Mammary epithelial cell (primary cell): ENCODE measurements at places on chromosomes 16 and 17. TPM values are rescaled to one million over a fixed set of nuclear protein-coding genes. Genes with fewer than 3 reads are reported as not detected.

GRN gene
- 369 TPM for polyA plus RNA-seq

EME1 gene
- 9.2 TPM for polyA plus RNA-seq

COTL1 gene
- polyA plus RNA-seq, result 190 TPM

ZG16 gene
- polyA plus RNA-seq, result not detected

CCL11 gene
- not detected for polyA plus RNA-seq

ODAD4 gene
- 0.23 TPM for polyA plus RNA-seq

AOC2 gene
- 0.57 TPM for polyA plus RNA-seq

CBFB gene
- polyA plus RNA-seq, result 36.9 TPM

CES3 gene
- 2.0 TPM for polyA plus RNA-seq

KRT27 gene
- 0.03 TPM for polyA plus RNA-seq

KRT12 gene
- not detected for polyA plus RNA-seq
